ENCODE measurements at places on chromosomes 2 and 18.

- H3K4me1 ChIP-seq: no peaks in the 10 kb centered on the region
- peaks cover 3% of the 10 kb centered on the region for H3K27me3 ChIP-seq
- H3K4me3 ChIP-seq: no peak overlapping the region
Measured at GRCh38 chr2:31075431-31075830, 62.8 kb downstream of the GALNT14 start.

DNA sequence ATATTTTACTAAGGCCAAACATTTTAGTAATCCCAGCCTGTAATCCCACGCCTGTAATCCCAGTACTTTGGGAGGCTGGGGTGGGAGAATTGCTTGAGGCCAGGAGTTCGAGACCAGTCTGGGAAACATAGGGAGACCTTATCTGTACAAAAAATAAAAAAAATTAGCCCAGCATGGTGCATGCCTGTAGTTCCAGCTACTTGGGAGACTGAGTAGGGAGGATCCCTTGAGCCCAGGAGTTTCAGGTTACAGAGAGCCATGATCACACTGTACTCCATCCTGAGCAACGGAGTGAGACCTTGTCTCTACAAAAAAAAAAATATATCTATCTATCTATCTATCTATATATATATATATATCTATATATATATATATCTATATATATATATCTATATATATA is 19.1 kb downstream of the KLHL23 start:
- no peak for DNase-seq
- H3K4me1 ChIP-seq: no peaks in the 10 kb centered on the region
- no peak overlapping the region for H3K27ac ChIP-seq
- H3K36me3 ChIP-seq: no peaks in the 10 kb centered on the region
- no peak overlapping the region for H3K4me3 ChIP-seq
- H3K27me3 ChIP-seq: peaks cover 4% of the 10 kb centered on the region

GRCh38 chr2:18483896-18484295 is 76.6 kb downstream of the RDH14 start:
- H3K27me3 ChIP-seq: no peaks in the 10 kb centered on the region
- no peak overlapping the region for H3K27ac ChIP-seq
- DNase-seq: no peak
- H3K4me3 ChIP-seq: no peak overlapping the region
- no peaks in the 10 kb centered on the region for H3K4me1 ChIP-seq

GRCh38 chr2:157363612-157364101 is 38.0 kb upstream of the ERMN start:
- H3K4me3 ChIP-seq: no peak overlapping the region
- no peak overlapping the region for H3K27ac ChIP-seq
- no peak for DNase-seq
- H3K36me3 ChIP-seq: peaks cover 61% of the 10 kb centered on the region
- H3K27me3 ChIP-seq: no peaks in the 10 kb centered on the region

GRCh38 chr2:75324141-75324540 is 124.8 kb upstream of the TACR1 start:
- H3K36me3 ChIP-seq: no peaks in the 10 kb centered on the region
- H3K27ac ChIP-seq: no peak overlapping the region
- H3K27me3 ChIP-seq: no peaks in the 10 kb centered on the region
- no peak overlapping the region for H3K4me3 ChIP-seq

- peaks cover 64% of the 10 kb centered on the region for H3K27me3 ChIP-seq
- H3K27ac ChIP-seq: no peak overlapping the region
- peaks cover 2% of the 10 kb centered on the region for H3K36me3 ChIP-seq
- no peak for DNase-seq
Measured at GRCh38 chr2:8416849-8417832, 264.7 kb upstream of the ID2 start.

GRCh38 chr18:7514796-7515440 is 52.2 kb upstream of the PTPRM start:
- DNase-seq: no peak
- no peak overlapping the region for H3K4me3 ChIP-seq
- no peaks in the 10 kb centered on the region for H3K36me3 ChIP-seq

- no peak overlapping the region for H3K27ac ChIP-seq
- H3K4me3 ChIP-seq: no peak overlapping the region
- peaks cover 4% of the 10 kb centered on the region for H3K27me3 ChIP-seq
Measured at GRCh38 chr2:177053716-177054115, 158.9 kb upstream of the HNRNPA3 start.

Measured in activated naive CD4-positive, alpha-beta T cell treated with anti-CD3 and anti-CD28 coated beads, Interleukin-2, amount 10 ng/mL, durations not matched to agents 7 days and 5 days (primary cell).